Globus pallidus (tissue), 1 donor: ENCODE measurements at places on chromosomes 12 and 14.

DNA sequence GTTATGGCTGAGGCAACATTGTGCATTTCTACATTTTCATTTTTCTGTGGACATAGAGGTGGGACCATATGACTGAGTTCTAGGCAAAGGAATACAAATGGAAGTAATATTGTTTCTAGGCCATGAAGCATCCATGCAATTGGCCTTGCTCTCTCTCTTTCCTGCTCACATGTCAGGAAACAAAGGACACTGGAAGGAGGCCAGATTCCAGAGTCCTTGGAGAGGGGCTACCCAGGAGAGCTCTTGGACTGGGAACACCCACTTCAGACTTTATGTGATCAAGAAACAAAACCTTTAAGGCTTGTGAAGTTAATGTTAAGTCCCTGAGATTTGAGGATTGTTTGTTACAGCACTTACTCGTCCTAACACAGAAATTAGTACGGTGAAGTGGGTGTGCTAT lies 32.8 kb downstream of the PDZRN4 start:
- DNase-seq: no peak

GRCh38 chr14:39868949-39869348 lies 436.7 kb upstream of the FBXO33 start:
- DNase-seq: no peak

DNA sequence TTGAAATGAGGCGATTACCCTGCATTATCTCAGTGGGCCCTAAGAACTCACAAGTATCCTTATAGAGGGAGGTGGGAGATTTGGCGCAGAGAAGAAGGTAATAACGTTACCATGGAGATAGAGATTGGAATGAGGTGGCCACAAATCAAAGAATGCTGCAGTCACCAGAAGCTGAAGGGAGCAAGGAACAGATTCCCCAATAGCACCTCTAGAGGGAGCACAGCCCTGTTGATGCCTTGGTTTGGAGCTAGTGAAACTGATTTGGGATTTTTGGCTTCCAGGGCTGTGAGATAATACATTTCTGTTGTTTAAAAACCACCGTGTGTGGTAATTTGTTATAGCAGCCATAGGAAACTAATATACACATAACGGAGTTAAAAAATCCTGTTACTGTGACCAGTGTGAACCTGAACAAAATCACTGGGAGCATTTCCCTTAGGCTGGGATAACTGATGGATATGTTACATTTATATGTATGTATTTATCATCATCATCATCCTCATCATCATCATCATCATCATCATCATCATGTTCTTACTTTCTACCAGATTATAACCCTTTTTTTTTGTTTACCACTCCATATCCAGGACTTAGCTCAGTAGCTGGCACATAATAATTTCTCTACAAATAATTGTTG lies 100.3 kb downstream of the LIN7A start:
- DNase-seq: peak; percentile 33

DNA sequence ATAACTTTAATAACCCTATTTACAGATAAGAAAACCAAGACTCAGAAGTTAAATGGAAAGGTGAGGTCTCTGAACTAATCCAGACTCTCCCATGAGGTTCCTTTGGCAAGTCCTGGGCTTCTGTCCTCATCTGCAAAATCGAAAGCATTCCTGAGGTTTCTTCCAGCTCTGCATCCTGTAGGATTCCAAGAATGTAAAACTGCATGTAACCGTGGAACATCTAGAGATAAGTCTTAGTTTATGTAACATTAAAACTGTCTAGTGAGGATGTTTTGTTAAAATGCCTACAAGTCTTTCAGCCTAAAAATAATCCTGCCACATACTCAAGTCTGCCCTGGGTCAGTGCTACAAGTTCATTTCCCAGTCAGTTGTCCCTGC lies 7.3 kb upstream of the ITFG2 start:
- DNase-seq: no peak

DNA sequence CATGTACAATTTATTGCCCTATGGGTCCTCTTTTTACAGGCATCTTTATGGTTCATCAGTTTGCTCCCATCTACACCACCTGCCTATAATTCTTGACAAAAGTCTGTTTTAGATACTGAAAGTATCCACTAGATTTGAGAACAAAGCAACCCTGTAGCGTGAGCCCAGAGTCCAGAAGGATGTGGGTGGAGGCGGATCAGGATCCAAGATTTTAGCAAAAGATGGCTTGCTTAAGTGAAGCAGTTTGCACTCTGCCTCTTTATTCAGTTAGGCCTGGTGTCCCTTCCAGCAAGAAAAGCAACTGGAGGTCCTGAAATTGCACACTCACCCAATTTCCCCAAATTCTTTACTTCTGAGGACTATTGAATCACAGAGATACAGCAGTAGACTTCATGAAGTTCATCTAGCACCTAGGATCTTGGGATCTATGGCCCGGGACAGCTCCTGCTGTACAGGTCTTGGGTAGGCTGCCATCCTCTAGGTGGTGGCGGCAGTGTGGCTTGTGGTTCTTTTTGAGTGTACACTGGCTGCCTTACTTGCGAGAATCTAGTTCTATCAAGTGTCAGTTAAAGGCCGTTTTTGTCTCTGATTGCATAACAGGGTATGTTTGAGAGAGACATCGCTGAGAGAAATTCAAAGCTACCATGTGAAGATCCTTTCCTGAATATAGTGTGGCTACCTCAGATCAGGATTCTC lies 873.2 kb downstream of the NRXN3 start:
- DNase-seq: no peak

GRCh38 chr12:108759924-108760323 lies 28.6 kb upstream of the CORO1C start:
- DNase-seq: no peak

DNA sequence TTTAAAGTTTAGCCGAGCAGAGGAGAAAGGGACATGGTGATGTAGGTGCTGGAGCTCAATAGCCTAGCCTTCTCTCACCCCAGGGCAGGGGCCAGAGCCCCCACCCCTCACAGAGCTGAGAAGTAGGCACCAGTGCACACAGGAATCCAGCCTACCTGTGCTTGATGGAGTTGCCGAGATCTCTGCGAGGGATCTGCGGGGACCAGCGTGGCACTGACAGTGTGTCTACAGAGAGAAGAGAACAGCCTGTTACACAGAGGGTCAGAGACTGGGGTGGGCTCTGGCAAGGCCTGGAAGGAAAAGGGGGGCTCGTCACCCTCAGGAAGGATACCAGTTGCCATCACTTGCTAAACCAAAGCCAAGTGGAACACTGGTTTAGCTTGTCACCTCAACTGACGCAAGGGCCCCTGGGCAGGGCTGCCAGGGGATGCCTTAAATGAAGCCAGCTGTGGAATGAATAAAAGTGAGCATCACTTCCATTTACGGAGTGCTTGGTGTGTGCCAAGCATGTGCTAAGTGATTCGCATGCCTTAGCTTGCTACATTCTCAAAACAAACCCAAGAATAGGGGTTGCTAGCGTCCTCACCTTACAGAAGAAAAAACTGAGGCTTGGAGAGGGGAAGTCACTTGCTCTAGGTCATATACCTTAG lies 220.8 kb upstream of the NOS1 start:
- DNase-seq: no peak

- DNase-seq: no peak
These were observed 34.4 kb upstream of the PSMA6 start for GRCh38 chr14:35257809-35258208.

DNA sequence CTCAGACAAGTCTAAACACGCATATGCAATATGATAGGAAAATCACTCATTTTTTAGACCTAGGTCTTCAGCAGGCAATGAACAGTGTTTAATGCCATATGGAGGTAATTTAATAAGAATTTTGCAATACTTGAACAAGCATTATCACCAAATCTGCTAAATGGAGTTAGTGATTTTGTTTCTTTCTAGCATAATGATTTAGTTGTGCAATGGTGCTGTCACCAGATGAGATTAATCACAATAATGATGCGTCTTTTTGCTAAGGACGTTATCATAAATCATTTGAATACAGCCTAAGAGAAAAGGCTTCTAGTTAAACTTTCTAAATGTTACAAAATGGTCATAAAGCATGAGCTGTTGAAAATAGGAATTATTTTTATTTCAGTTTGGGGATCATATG lies 170.0 kb upstream of the SLC16A7 start:
- DNase-seq: no peak

DNA sequence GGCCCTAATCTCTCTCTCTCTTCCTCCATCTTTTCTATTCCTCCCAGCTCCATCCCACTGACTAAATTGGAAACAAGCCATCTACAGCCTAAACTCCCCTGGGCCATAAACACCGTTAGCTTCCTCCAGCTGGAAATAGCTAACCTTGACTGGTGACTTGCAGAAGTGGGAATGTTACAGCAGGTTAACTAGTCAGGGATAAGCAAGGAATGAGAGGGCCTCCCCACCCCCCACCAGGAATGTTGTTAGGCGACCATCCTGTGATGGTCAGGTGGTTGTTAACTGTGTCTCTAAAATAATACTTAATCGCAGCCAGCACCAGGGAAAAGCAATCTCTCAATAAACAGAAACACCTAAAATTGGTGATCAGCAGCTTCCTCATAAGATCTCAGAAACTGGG lies 40.8 kb downstream of the MIS18BP1 start:
- no peak for DNase-seq

GRCh38 chr12:52975820-52976573 lies 27.1 kb downstream of the KRT18 start:
- no peak for DNase-seq

- DNase-seq: no peak
These were observed 1.8 kb downstream of the HSPB8 start for GRCh38 chr12:119180380-119181040.

- DNase-seq: no peak
These were observed 40.9 kb downstream of the PDE6H start for GRCh38 chr12:15013634-15014179.

DNA sequence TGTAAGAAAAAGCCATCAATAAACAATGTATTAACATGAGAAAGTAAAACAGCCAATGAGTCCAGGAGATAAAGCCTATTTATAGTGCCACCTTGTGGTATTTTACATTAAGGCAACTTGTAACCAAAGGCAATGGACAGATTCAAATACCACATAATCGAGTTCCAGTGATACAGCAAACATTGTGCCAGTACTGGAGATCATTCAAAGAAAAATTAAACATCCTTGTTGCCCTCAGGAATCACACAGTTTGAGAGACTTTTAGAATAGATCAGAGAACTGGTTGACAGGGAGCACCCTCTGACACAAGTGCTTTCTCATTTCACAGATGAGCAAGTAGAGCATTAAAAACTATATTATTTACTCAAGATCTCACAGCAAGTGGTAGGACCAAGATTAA lies 98.1 kb downstream of the DDHD1 start:
- DNase-seq: peak; percentile 78

DNA sequence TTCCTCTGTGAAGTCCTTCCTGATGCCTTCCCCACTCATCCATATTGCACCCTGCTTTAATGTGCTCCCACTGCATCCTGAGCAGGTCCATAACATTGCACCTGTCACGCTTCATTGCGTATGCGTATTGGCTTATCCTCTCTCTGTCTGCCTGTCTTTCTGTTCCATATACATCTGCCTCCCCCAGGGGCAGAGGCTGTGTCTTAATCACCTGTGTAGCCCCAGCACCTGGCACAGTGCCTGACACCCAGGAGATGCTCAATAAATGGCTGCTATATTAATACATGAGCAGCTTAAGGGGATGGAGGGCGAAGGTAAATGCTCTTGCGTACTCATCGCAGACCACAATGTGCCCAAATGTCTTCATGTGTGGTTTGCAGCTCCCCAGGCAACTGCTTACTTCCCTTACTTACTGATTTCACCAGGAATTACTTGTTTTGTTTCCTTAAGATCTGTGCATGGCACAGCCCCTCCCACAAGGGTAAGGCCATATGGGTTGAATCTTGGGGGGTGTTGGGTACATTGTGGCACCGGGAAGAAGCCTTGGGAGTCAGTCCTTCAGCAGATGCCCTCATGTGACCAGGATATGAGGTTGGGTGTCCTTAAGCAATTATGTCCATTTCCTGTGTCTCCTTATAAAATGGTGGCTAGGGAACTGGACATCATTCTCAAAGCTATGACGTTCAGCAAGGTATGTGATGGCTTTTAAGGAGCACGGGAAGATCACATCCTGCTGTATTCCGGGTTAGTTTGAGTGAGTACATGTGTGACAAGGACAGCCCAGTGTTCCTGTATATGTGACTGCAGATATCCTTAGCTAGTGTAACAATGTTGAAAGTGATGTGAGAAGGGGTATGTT lies 848 bp upstream of the CPNE6 start:
- no peak for DNase-seq

DNA sequence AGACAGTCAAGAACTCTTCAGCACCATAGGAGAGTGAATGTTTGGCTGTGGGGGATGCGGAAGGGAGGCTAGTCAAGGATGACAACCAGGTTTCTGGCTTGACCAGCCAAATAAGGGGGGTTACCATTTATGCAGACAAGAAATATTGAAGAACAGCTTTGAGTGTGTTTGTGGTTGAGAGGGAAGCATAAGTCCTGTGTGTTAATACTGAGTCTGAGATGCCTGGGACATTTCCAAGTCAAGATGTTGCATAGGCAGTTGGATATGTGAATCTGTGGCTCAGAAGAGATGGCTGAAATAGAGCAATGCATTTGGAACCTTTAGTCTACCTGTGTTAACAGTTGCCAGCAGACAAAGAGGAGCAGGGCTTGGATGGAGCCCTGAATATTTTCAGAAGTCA lies 66.1 kb downstream of the ANO6 start:
- DNase-seq: no peak

GRCh38 chr12:65462484-65462883 lies 184.0 kb downstream of the MSRB3 start:
- no peak for DNase-seq

GRCh38 chr12:27179400-27180214 lies 64.5 kb upstream of the STK38L start:
- DNase-seq: peak; percentile 21

GRCh38 chr14:104852280-104852663 lies 12.8 kb upstream of the CEP170B start:
- DNase-seq: no peak

GRCh38 chr12:96219700-96220206 lies 25.6 kb downstream of the ELK3 start:
- no peak for DNase-seq

DNA sequence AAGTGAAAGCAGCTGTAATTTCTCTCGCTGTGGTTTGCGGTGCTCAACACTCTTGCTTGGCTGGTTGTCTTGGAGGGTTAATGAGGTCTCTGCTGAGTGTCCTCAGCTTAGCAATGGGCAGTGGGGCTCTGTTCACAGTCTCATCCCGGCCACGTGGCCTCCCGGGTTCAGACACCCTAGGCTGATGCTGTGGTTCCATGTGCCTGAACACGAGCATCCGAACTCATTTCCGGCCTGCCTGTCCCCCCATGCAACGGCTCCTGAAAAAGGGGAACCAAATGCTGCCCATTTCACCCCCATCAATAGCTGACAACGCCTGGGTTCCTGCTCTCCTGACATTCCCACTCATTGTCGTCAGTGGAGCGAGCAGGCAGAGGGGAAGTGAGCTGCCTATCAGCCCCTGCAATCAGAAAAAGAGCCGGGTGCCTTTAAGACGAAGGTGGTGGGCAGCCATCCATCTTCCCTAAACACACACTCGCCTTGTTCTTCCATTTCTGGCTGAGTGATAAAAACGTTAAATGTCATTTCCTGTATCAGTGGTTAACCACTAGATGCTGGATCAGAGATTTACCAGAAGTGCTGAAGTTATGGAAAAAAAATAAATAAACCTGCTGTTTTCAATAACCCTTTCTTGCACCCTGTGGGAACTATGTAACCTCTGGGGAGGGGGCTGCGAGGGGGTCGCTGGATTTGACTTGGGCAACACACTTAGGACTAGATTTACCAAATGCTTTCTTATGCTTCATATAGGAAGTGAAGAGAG lies 60.3 kb upstream of the BCL2L14 start:
- DNase-seq: peak; percentile 69

GRCh38 chr12:70719672-70720420 lies 82.6 kb upstream of the PTPRB start:
- peak; percentile 53 for DNase-seq

GRCh38 chr12:65825507-65826352 lies 1.4 kb downstream of the HMGA2 start:
- no peak for DNase-seq

- no peak for DNase-seq
These were observed 18.4 kb downstream of the OTUB2 start for GRCh38 chr14:94044476-94045091.
